CD4-positive, alpha-beta T cell (primary cell): ENCODE measurements at places on chromosomes 6 and 20.

DNA sequence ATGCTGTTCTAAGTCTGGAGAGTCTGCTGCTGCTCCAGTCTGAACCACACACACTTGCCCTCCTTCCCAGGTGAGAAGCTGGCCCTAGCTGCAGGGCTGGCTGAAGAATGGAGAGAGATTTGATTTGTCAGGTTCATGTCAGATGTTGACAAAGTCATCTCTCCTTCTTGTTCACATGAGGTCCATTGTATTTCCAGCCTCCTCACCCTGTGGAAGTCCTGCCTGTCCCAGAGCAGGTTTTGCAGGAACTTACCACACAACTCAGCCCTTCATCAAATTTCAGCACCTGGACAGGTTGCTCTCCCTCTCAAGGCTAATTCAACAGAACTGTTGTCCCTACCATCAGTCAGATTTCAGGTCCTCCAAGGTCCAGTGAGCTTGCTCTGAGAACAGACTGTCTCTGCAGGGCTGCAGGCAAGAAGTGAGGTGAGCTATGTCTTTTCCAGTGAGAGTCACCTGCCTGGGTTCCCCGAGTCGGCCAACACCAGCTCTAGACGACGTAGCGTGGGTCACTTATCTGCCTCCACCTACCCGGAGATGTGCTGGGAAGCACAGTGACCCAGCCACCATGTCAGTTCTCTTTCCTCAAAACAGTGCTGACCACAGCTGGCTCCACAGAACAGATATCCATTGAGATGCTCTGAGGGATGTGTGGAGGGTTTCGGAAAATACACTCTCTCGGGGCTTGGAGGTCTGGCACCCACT lies 58.0 kb upstream of the CD93 start:
- H3K27ac ChIP-seq = no peak overlapping the region
- H3K27me3 ChIP-seq = no peaks in the 10 kb centered on the region
- peaks cover 19% of the 10 kb centered on the region for H3K4me1 ChIP-seq
- H3K36me3 ChIP-seq = no peaks in the 10 kb centered on the region
- no peak overlapping the region for H3K4me3 ChIP-seq
- DNase-seq = no peak

GRCh38 chr20:35953387-35954199 lies 709 bp downstream of the SCAND1 start:
- H3K27me3 ChIP-seq = no peaks in the 10 kb centered on the region
- DNase-seq = peak; percentile 42
- peak overlapping the region; percentile 96 for H3K4me3 ChIP-seq
- peaks cover 31% of the 10 kb centered on the region for H3K4me1 ChIP-seq

DNA sequence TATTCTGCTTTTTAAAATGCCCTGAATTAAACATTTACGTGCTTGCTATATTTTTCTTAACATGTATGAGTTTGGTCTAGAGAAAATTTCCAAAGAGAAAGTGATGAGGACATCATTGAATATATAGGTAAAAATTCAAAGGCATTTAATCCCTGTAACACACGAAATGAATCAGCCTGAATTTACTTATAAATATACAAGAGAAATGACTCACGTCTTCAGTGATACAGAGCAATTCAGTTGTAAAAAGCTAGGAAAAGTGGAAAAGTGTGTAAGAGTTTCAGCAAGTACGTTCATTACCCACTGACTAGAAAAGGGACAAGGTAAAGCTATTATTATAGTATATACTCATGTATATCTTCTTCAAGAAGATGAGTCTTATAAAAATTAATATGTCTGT lies 124.8 kb downstream of the HIVEP1 start:
- peaks cover 10% of the 10 kb centered on the region for H3K4me1 ChIP-seq
- no peaks in the 10 kb centered on the region for H3K27me3 ChIP-seq
- peaks cover 18% of the 10 kb centered on the region for H3K36me3 ChIP-seq
- H3K4me3 ChIP-seq = no peak overlapping the region
- no peak for DNase-seq

- no peaks in the 10 kb centered on the region for H3K4me1 ChIP-seq
- H3K36me3 ChIP-seq = no peaks in the 10 kb centered on the region
- no peaks in the 10 kb centered on the region for H3K27me3 ChIP-seq
- no peak for DNase-seq
- no peak overlapping the region for H3K4me3 ChIP-seq
Measured at GRCh38 chr6:54618572-54618971, 228.0 kb upstream of the FAM83B start.

DNA sequence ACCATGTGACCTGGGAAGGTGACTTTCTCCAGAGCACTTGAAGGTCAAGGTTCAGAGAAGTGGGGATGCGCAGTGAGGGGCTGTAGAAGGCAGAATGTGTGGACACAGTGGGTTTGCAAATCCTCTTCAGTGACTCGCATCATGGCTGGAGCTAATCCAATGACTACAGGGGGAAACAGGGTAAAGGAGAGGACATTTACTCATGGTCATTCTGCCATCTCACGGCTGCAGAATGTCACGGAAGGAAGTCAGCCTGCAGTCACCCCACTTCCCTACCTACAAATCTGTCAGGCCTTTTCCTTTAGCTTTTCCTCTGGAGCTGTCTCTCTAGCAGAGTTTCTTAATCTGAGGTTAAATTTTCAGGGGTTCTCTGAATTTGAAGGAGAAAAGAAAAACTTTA lies 337.6 kb downstream of the CDC5L start:
- H3K27ac ChIP-seq = no peak overlapping the region
- no peaks in the 10 kb centered on the region for H3K27me3 ChIP-seq
- H3K4me1 ChIP-seq = no peaks in the 10 kb centered on the region
- H3K36me3 ChIP-seq = no peaks in the 10 kb centered on the region
- no peak for DNase-seq

DNA sequence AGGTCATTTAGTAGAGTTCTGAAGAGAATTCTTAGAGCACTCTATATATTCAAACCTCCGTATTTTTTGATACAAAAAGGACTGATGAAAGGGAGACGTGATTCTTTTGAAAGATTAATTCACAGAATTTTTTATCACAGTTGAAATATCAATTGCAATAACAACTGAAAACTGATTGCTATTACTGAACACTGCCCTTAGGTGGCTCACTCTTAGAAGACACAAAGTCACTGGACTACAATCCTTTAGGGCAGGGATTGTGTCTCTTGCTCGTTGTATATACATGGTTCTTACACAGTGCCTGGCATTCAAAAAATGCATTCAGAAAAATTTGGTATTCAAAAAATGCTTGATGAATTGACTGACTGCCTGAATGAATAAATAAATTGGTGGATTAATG lies 17.1 kb upstream of the CALHM6 start:
- no peaks in the 10 kb centered on the region for H3K27me3 ChIP-seq
- no peak overlapping the region for H3K27ac ChIP-seq
- no peaks in the 10 kb centered on the region for H3K36me3 ChIP-seq
- H3K4me1 ChIP-seq = peaks cover 10% of the 10 kb centered on the region

DNA sequence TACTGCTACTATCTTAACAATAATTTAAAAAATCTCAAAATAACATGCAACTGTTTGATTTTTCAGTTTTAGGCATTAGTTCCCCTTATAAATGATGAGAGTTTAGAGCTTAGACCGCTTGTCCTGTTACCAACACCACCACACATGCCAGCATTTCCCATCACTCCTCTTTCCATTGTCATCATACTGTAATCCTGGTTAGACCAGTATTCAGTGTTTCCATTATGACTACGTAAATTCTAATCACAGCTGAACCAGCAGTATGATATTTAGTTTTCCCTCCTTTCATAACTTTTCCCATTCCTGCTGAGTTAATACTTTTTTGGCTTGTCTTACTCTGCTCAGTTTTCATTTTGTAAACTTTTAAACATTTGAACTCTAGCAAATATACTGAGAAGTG lies 12.2 kb upstream of the TBC1D20 start:
- no peak overlapping the region for H3K4me3 ChIP-seq
- no peak overlapping the region for H3K27ac ChIP-seq
- peaks cover 15% of the 10 kb centered on the region for H3K36me3 ChIP-seq

GRCh38 chr6:165872311-165872710 lies 209.3 kb upstream of the PDE10A start:
- no peaks in the 10 kb centered on the region for H3K4me1 ChIP-seq
- H3K36me3 ChIP-seq = no peaks in the 10 kb centered on the region
- no peak for DNase-seq
- H3K27me3 ChIP-seq = peaks cover 7% of the 10 kb centered on the region
- no peak overlapping the region for H3K4me3 ChIP-seq

DNA sequence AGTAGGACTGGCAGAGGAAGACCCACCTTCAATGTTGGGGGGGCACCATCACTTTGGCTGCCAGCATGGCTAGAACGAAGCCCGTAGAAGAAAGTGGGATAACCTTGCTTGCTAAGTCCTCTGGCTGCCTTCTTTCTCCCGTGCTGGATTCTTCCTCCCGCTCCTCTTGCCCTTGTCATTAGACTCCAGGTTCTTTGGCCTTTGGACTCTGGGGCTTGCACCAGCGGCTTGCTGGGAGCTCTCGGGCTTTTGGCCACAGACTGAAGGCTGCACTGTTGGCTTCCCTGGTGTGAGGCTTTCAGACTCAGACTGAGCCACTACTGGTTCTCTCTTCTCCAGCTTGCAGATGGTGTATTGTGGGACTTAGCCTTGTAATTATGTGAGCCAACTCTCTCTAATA lies 28.2 kb downstream of the GSTA2 start:
- no peaks in the 10 kb centered on the region for H3K36me3 ChIP-seq
- no peak overlapping the region for H3K4me3 ChIP-seq
- H3K27ac ChIP-seq = no peak overlapping the region

DNA sequence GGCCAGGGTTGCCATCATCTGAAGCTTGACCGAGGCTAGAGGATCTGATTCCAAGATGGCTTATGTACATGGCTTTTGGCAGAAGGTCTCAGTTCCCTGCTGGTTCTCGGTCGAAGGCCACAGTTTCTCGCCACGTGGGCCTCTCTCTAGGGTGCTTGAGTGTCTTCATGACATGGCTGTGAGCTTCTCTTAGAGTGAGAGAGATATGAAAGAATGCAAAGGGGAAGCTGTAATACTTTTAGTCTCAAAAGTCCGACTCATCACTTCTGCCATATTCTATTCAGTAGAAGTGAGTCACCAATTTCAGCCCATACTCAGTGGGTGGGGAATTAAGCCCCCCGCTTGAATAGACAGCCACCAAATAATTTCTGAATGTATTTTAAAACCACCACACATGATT lies 94.2 kb downstream of the UTRN start:
- DNase-seq = no peak
- peaks cover 8% of the 10 kb centered on the region for H3K36me3 ChIP-seq
- H3K27ac ChIP-seq = no peak overlapping the region
- H3K27me3 ChIP-seq = no peaks in the 10 kb centered on the region
- H3K4me3 ChIP-seq = no peak overlapping the region
- H3K4me1 ChIP-seq = peaks cover 25% of the 10 kb centered on the region
